IMR-90 (cell line): ENCODE measurements at places on chromosomes 6 and 20. TPM values are rescaled to one million over a fixed set of nuclear protein-coding genes. Genes with fewer than 3 reads are reported as not detected.

- peaks cover 13% of the 10 kb centered on the region for H3K27me3 ChIP-seq
- DNase-seq: no peak
- no peak overlapping the region for H3K4me3 ChIP-seq
- H3K36me3 ChIP-seq: no peaks in the 10 kb centered on the region
- H3K27ac ChIP-seq: no peak overlapping the region
These were observed 2.1 kb downstream of the STX11 start for GRCh38 chr6:144152334-144152900.

DTNBP1 gene
- total RNA-seq: 4.7 and 4.8 TPM in 2 replicates

SLC16A10 gene
- 0.28 TPM in 1 of 2 replicates, not detected in the other for total RNA-seq

DNA sequence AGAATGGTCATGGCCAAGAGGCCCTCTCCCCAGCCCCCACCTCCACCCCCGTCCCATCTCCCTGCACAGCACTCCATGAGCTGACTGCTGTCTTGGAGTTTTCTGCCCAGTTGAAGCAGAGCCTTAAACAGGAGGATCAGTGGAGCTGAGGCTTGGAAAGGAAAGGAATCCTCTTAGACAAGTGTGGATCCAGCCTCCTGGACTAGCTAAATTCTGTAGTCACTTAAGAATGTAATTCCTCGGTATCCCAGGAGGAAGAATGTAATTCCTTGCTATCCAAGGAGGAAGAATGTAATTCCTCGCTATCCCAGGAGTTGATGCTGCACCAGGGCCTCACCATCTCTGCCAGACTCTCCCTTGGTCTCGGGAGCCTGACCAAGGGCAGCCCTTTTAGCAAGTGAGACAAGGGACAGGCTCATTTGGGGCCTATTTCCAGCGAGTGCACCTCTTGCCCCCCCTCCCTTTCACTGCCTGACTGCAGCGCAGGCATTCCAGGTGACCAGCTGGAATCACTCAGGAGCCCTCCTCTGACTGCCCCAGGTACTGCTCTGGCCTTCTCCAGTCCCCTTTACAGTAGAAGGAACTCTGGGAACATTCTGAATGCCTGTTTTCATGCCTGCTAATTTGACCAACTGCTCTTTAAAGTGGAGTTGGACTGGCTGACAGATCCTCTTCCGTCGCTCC is 76.2 kb downstream of the TCP11 start:
- H3K27me3 ChIP-seq: no peaks in the 10 kb centered on the region
- H3K4me3 ChIP-seq: no peak overlapping the region
- H3K27ac ChIP-seq: no peak overlapping the region
- DNase-seq: no peak
- peaks cover 3% of the 10 kb centered on the region for H3K4me1 ChIP-seq

- H3K27ac ChIP-seq: no peak overlapping the region
- no peak overlapping the region for H3K4me3 ChIP-seq
- peak; percentile 33 for DNase-seq
- no peaks in the 10 kb centered on the region for H3K27me3 ChIP-seq
- peaks cover 1% of the 10 kb centered on the region; the same call in 1 of the 2 replicates for H3K4me1 ChIP-seq
- no peaks in the 10 kb centered on the region for H3K36me3 ChIP-seq
These were observed 32.4 kb upstream of the CAP2 start for GRCh38 chr6:17361013-17361412.

DNA sequence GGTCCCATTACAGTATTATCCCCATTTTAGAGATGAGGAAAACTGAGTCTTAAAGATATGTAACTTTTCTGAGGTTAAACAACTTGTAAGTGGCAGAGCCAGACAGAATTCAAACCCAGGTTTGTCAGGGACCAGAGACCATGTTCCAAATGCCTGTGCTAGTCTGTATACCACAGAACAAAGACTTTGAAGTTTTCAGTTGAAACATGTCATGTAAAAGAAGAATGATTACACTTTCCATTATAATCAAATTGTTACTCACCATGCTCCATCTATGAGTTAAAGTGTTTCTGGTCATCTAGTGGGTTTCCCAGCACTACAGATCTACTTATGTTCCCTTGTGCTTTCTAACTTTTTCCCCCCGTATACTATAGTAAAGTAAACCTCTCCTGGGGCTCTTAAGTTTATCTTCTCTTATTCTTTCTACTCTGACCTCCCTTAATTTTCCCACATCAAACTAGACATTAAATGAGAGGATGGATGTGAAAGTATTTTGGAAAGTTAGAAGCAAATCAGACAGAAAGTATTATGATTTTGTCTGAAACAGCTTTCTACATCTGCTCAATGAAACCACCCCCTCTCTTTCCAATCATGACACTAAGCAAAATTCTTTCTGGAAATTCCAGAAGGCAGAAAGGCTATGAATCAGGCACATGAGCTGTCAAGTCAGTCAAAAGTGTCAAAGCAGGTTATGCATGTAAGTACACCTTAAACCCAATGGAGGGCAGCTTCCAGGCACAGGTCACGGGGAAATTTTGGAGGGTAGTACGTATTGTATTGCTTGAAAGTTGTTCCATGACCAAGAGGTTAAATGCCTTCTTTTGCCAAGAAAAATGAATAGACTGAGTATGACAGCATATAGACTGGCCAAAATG is 132.7 kb upstream of the MAP3K7 start:
- H3K36me3 ChIP-seq: no peaks in the 10 kb centered on the region
- DNase-seq: no peak
- H3K27ac ChIP-seq: no peak overlapping the region
- no peaks in the 10 kb centered on the region for H3K4me1 ChIP-seq

XKR7 gene
- not detected in 2 replicates for total RNA-seq

DNA sequence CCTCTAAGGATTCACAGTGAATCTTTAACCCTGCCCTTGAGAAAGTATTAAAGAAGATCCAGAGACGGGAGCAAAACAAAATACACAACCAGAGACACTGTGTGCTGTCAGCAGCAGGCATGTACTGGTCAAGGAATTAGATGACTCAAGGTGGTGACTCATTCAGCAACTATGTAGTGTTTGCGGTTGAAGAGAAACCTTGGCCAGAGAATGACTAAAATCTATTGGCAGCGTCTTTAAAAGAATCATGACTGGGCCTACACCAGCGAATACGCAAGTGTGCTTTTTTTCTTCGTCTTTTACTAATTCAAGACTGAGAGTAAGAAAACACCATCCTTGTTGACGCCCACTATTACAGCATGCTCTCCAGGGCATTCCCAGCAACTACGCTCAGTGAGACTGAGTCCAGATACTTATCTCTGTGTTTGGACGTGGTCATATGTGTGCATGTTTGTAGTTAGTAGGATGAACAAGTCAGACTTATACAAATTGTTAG is 72.4 kb upstream of the BACH2 start:
- H3K27me3 ChIP-seq: no peaks in the 10 kb centered on the region
- peak; percentile 100 for DNase-seq
- H3K36me3 ChIP-seq: no peaks in the 10 kb centered on the region
- H3K4me1 ChIP-seq: peaks cover 3% of the 10 kb centered on the region
- H3K27ac ChIP-seq: no peak overlapping the region
- H3K4me3 ChIP-seq: no peak overlapping the region

DNA sequence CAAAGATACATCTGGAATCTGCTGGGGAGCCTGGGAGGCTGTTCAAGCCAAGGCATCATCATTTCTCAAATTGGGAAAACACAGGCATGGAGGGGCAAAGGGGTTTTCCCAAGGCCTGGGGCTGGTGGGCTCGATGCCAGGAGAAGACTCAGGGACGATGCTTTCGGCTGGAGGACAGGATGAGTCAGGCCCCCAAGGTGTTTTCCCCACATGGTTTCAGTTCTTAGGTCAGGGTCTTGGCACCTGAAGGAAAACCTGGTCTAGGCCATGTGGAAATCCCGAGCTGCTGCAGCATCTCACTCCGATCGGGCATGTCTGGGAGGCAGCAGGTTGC is 348.1 kb downstream of the CDC5L start:
- H3K4me3 ChIP-seq: no peak overlapping the region
- H3K36me3 ChIP-seq: no peaks in the 10 kb centered on the region
- H3K27me3 ChIP-seq: peaks cover 21% of the 10 kb centered on the region
- H3K4me1 ChIP-seq: peaks cover 18% of the 10 kb centered on the region
- DNase-seq: peak; percentile 42

GRCh38 chr6:88499845-88500699 is 333.9 kb upstream of the CNR1 start:
- H3K27me3 ChIP-seq: no peaks in the 10 kb centered on the region
- H3K27ac ChIP-seq: no peak overlapping the region
- H3K4me3 ChIP-seq: no peak overlapping the region

GRCh38 chr6:130671119-130671518 is 156.1 kb upstream of the SMLR1 start:
- no peak overlapping the region for H3K27ac ChIP-seq
- no peak overlapping the region for H3K4me3 ChIP-seq
- H3K36me3 ChIP-seq: no peaks in the 10 kb centered on the region
- no peaks in the 10 kb centered on the region for H3K4me1 ChIP-seq
- no peaks in the 10 kb centered on the region for H3K27me3 ChIP-seq
- DNase-seq: no peak

WFDC9 gene
- not detected in 2 replicates for total RNA-seq

CALHM4 gene
- total RNA-seq: not detected in 2 replicates

SIRPB2 gene
- not detected in 2 replicates for total RNA-seq

DNA sequence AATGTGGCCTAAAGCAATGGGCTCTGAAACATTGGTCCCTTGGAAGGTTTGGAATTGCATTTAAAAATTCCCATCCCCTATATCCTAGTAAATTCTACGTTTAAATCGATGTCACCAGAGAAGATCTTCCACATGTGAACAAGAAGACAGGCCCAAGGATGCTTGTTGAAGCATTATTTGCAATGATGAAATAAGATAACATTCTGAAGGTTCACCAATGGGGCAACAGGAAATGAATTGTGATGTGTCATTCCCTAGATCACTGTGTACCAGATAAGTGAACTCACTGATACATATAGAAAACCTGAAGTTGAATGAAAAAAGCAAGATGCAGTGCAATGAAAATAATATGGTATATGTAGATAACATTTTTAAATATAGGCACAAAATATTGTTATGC is 464.3 kb upstream of the BTBD3 start:
- H3K27me3 ChIP-seq: no peaks in the 10 kb centered on the region
- no peak overlapping the region for H3K4me3 ChIP-seq
- H3K36me3 ChIP-seq: no peaks in the 10 kb centered on the region
- no peak overlapping the region for H3K27ac ChIP-seq

EYS gene
- total RNA-seq: under 0.01 TPM in 2 replicates
